ENCODE measurements at places on chromosomes 16 and 17. TPM values are rescaled to one million over a fixed set of nuclear protein-coding genes. Genes with fewer than 3 reads are reported as not detected.

The SLC16A11 gene
- total RNA-seq: 0.63 TPM

The PYDC1 gene
- not detected for total RNA-seq

The FBXW10B gene
- 0.21 TPM for total RNA-seq

The CBX8 gene
- 1.2 TPM for total RNA-seq

The ZSCAN10 gene
- total RNA-seq: under 0.01 TPM

The OR1F1 gene
- not detected for total RNA-seq

The RAP1GAP2 gene
- 29.3 TPM for total RNA-seq

The GP2 gene
- not detected for total RNA-seq

The OTOP2 gene
- not detected for total RNA-seq

The ZNF19 gene
- total RNA-seq: 2.6 TPM

The SP6 gene
- 0.21 TPM for total RNA-seq

The SNX20 gene
- total RNA-seq: 24.3 TPM

The WSB1 gene
- 102 TPM for total RNA-seq

The HCRT gene
- total RNA-seq: not detected

The PABPN1L gene
- not detected for total RNA-seq

The CNP gene
- total RNA-seq: 16.7 TPM

The CFAP97D1 gene
- not detected for total RNA-seq

The TBKBP1 gene
- 4.7 TPM for total RNA-seq

The CCDC78 gene
- total RNA-seq: 1.0 TPM

The HS3ST2 gene
- not detected for total RNA-seq

The FBXW10 gene
- total RNA-seq: not detected

The LRRC46 gene
- not detected for total RNA-seq

The CCDC144A gene
- total RNA-seq: 3.8 TPM

The ODF4 gene
- total RNA-seq: not detected

The C17orf58 gene
- total RNA-seq: 2.1 TPM

The ZNF597 gene
- 5.6 TPM for total RNA-seq

The NAGS gene
- total RNA-seq: 0.42 TPM

The FOXF1 gene
- total RNA-seq: under 0.01 TPM

The NPIPA7 gene
- not detected for total RNA-seq

The CHRNE gene
- 2.2 TPM for total RNA-seq

The C17orf100 gene
- total RNA-seq: 0.63 TPM

The KRT222 gene
- not detected for total RNA-seq

The ATP2A3 gene
- 76.6 TPM for total RNA-seq

The GAS2L2 gene
- total RNA-seq: under 0.01 TPM

The IL34 gene
- 0.52 TPM for total RNA-seq

The LLGL2 gene
- total RNA-seq: 13.2 TPM

The SDR42E1 gene
- 2.8 TPM for total RNA-seq

The PPP1R1B gene
- total RNA-seq: not detected

The TEX19 gene
- total RNA-seq: not detected

The PPP1R27 gene
- not detected for total RNA-seq

The C16orf96 gene
- 0.42 TPM for total RNA-seq

The TBC1D3I gene
- total RNA-seq: not detected

The ERN1 gene
- total RNA-seq: 62.8 TPM

The NFATC3 gene
- total RNA-seq: 153 TPM

The ENPP7 gene
- total RNA-seq: not detected

The CDH3 gene
- total RNA-seq: 0.10 TPM

The MED9 gene
- 27.0 TPM for total RNA-seq

The ASPA gene
- total RNA-seq: not detected

The KRTAP1-1 gene
- not detected for total RNA-seq

The MYL11 gene
- 2.1 TPM for total RNA-seq

The CRISPLD2 gene
- 17.5 TPM for total RNA-seq

The TNFRSF17 gene
- total RNA-seq: 0.21 TPM

The ARSG gene
- 18.5 TPM for total RNA-seq

The SEPTIN1 gene
- 38.7 TPM for total RNA-seq

The KRTAP4-6 gene
- total RNA-seq: not detected

The KRTAP3-2 gene
- total RNA-seq: not detected

The GCGR gene
- not detected for total RNA-seq

The CACNB1 gene
- total RNA-seq: 4.5 TPM

The HOXB3 gene
- total RNA-seq: 0.94 TPM

The SERPINF2 gene
- 0.52 TPM for total RNA-seq

All from mononuclear cell (primary cell).